ENCODE measurements at places on chromosomes 12 and 14.

DNA sequence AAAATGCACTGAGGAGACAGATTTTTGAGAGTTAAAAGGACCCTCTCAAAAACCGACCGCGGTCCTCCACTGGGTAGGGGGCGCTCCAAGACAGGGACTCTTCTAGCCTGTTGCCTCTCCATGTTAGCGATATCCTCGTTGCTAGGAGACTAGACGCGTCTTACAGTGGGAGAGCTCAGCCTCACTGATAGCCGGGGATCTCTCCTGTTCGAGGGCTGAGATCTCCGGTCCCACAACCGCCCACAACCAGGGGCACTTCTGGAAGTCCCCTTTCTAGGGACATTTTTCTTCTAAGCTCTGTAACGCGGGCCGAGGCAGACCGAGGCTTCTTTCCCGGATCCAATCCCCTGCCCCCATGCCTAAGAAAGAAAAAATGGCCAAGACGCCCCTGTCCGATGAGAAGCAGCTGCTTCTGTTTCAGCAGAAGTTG, 21.3 kb downstream of the FKBP11 start:
- peak; percentile 49 for DNase-seq

- DNase-seq: no peak
Measured at GRCh38 chr14:92605274-92605940, 91.8 kb downstream of the RIN3 start.

- DNase-seq: no peak
Measured at GRCh38 chr12:132428936-132429601, 60.9 kb upstream of the FBRSL1 start.

- no peak for DNase-seq
Measured at GRCh38 chr14:37118673-37119366, 53.6 kb downstream of the SLC25A21 start.

- no peak for DNase-seq
Measured at GRCh38 chr12:49887091-49887490, 16.6 kb downstream of the FAIM2 start.

- DNase-seq: no peak
Measured at GRCh38 chr12:118734266-118734665, 247.1 kb upstream of the SRRM4 start.

- DNase-seq: no peak
Measured at GRCh38 chr12:23911574-23911973, 37.9 kb downstream of the SOX5 start.

DNA sequence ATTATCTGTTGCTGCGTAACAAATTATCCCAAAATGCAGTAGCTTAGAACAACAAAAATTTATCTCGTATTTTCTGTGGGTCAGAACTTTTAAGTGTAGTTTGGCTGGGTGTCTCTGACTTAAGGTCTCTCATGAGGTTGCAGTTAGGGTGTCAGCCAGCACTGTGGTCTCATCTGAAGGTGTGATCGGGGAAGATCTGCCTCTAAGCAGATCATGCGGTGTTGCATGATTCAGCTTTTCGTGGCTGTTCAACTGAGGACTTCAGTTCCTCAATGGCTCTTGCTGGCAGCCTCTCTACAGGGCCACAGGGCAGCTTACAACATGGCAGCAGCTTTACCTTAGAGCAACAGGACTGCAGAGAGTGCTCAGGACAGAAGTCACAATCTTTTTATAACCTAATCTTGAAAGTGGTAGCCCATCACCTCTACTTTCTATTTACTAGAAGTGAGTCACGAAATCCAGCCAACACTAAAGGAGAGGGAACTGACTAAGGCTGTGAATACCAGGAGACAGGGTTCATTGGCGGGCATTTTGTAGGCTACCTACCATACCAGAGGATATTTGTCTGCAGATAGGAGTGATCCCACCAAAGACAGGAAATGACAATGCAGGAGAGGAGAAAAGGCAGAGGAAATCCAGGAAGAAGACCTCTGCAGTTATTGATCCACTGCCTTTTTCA, 1.8 kb upstream of the TMPRSS12 start:
- DNase-seq: no peak

GRCh38 chr12:91384806-91385205, 202.2 kb upstream of the DCN start:
- no peak for DNase-seq

- DNase-seq: no peak
Measured at GRCh38 chr12:127273626-127274025, 993.3 kb upstream of the TMEM132C start.

- no peak for DNase-seq
Measured at GRCh38 chr12:119393677-119394076, 59.1 kb downstream of the CCDC60 start.

DNA sequence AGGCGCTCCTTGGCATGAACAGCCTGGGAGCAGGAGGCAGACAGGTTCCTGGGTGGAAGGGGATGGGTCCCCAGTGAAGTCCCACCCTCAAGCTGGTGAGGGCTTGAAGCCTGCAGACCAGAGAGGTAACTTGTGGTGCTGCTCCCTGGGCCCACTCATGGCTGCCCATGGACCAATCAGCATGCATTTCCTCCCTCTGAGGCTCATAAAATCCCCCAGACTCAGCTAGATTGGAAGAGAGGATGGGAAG, 50.2 kb downstream of the A2M start:
- DNase-seq: no peak

DNA sequence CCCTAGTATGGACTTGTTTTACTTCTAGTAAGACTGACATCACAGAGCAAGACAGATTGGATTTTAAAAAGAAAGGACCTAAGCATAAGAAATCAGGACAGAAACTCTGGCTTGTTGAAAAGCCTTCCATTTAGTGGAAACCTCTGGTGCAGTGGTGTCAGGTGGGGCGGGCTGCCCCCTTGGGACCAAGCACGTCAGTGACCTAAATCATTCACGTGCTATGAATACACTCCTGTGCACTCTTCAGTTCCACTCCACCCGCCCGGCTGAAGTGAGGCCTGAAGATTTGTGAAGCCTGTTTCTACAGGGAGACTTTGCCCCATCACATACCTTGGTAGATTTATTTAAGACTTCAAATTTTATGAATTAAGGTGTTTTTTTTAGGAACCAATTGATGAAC, 58.2 kb upstream of the STRN3 start:
- DNase-seq: no peak

- DNase-seq: peak; percentile 55
Measured at GRCh38 chr14:106044949-106045596, 518.7 kb downstream of the TMEM121 start.

DNA sequence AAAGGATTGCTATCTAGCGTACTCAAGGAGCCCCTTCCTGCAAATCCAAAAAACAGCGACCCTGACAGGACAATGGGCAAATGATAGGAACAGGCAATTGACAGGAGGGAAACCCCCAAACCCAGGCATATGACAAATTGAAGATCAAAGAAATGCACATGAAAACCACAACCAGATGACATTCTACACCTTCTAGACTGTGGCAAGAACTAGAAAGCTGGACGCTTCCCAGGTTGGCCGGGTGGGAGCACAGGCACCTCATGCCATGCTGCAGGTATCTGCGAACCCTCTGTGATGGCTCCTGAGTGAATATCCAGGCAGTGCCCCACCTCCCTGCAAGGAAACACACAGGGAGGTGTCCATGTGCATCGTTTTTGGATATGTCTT, 37.1 kb downstream of the CMKLR1 start:
- DNase-seq: no peak

DNA sequence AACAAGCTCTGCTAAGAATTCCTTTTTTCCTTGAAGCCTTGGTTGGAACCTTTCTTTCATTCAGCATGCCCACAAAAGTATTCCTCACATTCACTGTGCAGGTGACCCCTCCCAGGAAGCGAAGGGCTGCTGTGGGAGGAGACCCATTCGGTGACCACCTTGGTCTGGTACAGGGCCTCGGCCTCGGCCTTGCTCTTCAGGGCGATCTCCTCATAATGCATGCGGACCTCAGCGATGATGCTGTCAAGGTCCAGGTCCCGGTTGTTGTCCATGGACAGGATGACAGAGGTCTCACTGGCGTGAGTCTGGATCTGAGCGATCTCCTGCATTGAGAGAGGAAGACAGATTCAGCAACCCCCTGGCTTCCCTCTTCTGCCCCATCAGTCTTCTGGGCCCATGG, 3.1 kb downstream of the KRT74 start:
- DNase-seq: no peak

DNA sequence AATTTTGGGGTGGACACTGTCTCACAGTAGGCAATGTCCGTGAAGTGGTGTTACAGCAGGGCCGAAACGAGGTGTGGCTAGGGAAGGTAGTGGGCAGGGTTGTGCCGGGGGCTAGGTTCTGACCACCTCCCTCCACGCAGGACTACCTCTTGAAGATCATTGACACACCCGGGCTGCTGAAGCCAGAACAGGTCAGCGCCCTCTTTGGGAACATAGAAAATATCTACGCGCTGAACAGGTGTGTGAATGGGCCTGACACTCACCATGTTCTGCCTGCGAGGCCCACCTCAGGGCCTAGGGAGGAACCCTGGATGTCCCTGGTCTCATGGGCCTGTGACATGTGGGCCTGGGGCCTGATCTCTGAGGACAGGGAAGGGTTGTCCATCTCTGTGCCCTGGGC, 24.6 kb downstream of the PLEKHG3 start:
- DNase-seq: no peak

DNA sequence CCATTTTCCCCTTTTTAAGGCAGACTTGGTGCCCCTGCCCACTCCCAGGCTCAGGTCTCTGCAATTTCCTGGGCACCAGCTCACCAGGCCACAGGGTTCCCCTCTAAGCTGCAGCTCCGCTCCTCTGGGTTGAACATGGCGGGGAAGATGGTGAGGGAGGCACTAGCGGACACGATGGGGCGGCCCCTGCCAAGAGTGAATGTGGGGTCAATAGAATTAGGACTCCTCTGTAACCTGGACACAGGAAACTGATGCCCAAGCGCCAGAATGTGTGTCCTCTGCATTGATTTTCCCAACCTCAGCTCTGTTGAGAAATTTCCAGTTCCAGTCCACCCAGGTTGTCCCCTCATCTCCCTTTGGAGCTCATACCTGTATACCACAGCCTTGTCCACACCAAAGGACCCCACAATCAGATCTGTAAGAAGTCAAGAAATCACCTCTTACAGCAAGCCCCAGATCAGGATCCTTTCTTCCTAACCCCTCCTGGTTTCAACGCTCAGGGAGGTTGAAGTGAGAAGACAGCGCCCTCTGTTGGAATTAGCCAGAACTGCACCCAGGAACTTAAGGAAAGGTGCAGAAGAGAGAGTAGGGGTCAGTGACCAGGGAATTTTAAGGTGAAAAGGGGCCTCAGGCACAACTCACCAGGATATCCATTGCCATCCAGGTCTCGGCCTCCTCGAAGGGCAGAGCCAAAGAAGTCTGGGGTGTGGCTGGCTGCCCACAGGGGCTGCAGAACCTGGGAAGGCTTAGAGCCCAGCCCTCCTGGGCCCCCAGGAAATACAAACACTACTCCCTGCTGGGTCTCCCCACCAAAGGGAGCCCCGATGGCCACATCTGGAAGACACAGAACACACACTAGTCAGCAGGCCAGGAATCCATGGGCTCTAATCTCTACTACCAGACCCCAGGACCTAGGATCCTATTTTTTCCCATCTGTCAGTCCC, 14.7 kb downstream of the ITGA5 start:
- no peak for DNase-seq

GRCh38 chr12:69328426-69328825, 19.8 kb upstream of the LYZ start:
- DNase-seq: no peak

DNA sequence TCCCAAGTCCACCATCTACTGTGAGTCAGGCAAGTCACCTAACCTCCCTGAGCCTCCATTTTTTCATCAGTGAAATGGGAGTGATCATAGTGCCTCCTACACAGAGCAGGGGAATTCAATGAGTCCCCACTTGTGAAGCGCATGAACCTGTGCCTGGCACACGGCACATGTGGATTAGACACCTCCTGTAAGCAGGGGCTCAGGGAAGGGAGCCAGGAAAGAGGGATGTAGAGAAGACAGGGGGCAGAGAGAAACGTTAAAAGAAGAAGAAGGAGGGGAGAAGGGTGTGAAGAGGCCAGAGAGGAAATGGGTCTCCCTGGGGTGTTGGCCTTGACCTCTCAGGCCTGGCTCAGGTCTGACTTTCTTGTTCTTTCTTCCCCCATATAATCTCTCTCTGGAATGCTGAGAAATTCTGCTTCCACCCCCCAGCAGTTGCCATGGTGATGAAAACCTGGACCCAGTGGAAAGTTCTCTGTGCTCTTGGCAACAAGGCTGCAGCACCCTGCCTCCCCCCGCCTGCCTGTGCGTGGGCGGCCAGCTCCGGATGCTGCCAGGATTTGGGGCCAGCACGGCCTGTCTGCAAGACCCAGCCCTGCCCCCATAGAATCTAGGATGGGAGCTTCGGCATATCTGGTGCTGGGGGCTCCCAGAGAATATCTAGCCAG, 94.5 kb downstream of the CALM1 start:
- DNase-seq: no peak

DNA sequence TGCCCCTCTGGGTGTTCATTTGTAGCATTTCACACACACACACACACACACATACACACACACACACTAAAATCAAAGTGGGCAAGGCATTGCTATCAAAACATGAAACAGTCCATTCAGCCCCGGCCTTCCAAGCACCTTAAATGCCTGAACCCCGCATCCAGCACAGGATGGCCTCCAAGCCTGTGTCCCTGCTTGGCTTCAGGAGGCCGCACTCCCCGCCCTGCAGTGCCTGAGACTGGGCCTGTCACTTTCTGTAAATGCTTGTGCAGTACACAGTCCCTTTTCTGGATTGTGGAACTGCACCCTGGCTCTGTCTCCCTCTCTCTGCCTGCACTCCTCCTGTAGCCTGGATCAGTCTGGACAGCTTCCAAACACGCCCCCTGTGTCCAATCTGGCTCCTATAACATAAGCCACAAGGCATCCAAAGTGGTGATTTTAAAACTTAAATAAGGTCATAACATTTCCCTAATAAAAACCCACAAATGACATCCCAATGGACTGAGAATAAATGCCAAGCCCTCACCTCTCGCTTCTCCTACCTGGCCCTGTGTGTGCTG, 972.2 kb upstream of the TMEM132C start:
- no peak for DNase-seq

DNA sequence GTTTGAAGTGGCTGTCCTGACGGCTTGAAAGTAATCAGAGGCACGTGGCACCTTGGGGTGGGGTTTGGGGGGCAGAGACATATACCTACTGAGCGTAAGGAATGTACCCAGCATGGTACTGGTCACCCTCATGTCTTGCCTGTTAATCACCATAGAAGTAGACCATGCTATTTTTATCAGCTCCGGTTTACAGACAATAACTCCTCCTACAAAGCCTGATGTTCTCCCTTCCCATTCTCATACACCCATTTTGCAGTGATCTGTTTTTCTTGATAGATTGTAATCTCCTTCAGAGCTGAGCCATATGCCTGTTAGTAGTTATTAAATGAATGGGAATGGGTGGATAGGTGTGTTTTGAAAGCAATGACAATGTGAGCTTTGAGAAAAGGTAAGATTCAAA, 10.5 kb downstream of the EVL start:
- DNase-seq: no peak

GRCh38 chr14:77580964-77581505, 35.4 kb downstream of the SPTLC2 start:
- no peak for DNase-seq

GRCh38 chr14:83019744-83020414, 1486.2 kb upstream of the SEL1L start:
- DNase-seq: no peak

GRCh38 chr12:125683748-125684381, 618.6 kb downstream of the AACS start:
- DNase-seq: no peak
